LoVo (cell line): ENCODE measurements at places on chromosomes 3 and 15.

- peak; percentile 74 for DNase-seq
Measured at GRCh38 chr3:19945534-19945933, 1.4 kb upstream of the RAB5A start.

DNA sequence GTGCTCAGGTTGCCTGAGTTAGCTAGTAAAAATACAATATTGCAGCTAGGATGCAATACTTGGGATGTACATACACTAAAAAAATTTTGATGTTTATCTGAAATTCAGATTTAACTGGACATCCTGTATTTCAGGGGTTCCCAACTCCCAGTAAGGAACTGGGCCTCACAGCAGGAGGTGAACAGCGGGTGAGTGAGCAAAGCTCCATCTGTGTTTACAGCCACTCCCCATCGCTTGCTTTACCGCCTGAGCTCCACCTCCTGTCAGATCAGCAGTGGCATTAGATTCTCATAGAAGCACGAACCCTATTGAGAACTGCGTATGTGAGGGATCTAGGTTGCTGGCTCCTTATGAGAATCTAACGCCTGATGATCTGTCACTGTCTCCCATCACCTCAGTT, 285.1 kb upstream of the PROK2 start:
- no peak for DNase-seq

GRCh38 chr15:80595396-80595795, 99.7 kb upstream of the ABHD17C start:
- DNase-seq = no peak

GRCh38 chr15:25392806-25393205, 46.0 kb downstream of the UBE3A start:
- DNase-seq = no peak

GRCh38 chr15:67674983-67675382, 132.5 kb downstream of the MAP2K5 start:
- DNase-seq = no peak
